Adipocyte (in vitro differentiated cells): ENCODE measurements at places on chromosomes 7 and 10.

GRCh38 chr7:102933763-102934162 lies 21.0 kb downstream of the LRRC17 start:
- DNase-seq: peak; percentile 97

- no peak for DNase-seq
Observed at GRCh38 chr7:94160719-94161435, 156.7 kb upstream of the BET1 start.

DNA sequence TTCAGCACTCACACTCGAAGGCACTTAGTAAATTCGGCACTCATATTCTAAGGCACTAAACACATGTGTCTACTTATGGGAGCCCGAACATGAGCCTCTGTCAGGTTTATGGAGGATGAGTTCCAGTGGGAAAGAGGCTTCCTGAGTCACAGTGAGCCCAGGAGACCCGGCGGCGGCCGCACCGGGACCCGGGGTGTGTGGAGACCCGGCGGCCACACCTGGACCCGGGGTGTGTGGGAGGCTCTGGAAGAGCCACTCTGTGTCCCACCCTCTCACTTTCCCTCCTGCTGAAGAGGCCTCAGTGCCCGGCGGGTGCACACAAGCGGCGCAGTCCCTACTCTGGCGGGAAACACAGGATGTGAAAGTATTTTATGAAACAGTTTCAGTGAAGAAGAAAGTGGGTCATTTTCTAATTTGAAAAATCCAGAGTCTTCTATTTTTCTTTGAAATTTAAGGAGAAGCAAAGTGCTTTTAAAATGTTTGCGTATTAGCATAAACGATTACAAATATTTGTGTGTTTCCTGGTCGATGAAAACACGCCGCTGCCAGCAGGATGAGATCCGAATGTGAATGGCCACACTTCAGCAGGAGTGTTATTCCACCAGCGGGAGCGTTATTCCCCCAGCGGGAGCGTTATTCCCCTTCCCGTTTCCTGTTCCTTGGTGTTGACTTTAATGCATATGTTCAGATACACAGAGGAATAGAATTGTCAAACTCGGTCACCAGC lies 625.1 kb downstream of the DNAJB6 start:
- no peak for DNase-seq

DNA sequence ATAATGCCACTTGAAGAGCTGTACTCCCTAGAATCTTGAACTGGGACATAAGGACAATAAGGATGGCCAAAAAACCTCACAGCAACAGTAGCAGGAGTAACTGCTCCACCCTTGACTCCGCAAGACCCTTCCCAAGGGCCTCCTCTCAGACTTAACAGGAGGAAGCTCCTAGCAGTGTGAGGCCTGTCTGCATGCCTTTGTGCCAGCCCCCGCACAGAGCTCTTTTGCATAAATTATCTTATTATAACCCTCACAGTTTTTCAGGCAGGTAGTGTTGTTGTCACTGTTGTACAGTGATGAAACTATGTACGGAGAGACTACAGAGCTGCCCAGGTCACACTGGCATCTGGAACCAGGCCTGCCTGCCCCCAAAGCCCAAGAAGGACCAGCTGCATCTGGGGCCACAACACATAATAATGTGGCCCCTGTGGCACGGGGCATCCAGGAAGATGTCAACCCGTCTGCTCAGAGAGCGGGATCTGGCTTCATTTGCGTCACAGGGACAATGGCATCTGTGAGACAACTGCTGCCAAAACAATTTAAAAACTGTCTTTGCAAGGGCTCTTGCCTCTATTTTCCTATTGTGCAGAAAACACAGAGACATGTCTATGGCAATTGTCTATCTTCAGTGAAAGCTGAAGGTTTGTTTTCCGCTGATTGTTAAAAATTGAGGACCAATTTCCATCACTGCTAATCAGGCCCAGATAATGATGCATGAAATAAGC lies 249.3 kb upstream of the GRB10 start:
- no peak for DNase-seq

DNA sequence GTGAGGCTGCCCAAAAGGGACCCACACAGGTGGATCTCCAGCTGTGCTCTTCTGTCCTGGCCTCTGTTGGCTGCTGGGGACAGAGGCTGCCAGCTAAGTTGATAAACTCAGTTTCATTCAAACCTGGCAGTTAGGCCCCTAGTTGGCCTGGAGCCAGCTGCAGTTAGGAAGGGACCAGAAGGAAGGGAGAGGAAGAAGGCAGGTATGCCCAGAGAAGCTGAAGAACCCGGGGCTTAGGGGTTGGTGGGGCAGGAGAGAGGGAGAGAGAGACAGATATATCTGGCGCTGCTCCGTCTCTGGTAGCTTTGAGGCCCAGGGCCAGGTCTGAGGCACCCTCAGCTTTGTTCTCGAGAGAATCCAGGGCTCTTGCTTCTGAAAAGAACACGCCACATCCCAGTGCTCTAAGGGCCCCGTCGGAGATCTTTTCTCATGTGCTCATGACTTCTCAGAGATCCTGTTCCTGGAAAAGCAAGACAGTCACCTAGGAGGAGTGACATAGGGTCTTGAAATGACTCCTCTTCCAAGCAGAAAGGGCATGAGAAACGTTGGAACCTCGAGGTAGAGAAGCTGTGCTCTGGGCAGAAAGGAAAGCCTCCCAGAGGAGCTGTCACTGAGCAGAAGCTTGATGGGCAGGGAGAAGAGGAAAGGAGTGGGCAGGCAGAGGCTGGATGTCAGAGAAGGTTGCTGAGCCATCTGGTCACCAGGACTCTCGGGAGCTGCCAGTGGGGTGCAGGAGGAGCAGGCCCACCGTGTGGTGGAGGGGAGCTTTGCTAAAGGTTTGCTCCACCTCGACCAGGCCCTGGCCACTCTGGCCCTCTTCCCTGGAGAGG lies 153.6 kb downstream of the ARHGAP21 start:
- no peak for DNase-seq

DNA sequence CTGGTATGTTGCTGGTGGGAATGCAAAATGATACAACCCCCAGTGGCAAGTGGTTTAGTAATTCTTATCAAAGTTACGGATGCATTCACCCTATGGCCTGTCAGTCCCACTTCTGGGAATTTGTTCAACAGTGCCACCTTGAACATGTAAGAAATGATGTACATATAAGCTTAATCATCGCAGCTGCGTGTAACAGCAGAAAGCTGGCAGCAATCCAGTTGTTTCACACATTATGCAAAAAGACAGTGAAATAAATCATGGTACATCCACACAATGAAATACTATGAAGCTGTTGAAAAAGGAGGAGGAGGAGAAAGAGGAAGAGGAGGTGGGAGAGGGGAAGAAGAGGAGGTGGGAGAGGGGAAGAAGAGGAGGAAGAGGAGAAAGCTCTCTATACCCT lies 76.2 kb upstream of the MYL10 start:
- no peak for DNase-seq

GRCh38 chr10:34474009-34474376 lies 341.1 kb downstream of the PARD3 start:
- DNase-seq: peak; percentile 65

DNA sequence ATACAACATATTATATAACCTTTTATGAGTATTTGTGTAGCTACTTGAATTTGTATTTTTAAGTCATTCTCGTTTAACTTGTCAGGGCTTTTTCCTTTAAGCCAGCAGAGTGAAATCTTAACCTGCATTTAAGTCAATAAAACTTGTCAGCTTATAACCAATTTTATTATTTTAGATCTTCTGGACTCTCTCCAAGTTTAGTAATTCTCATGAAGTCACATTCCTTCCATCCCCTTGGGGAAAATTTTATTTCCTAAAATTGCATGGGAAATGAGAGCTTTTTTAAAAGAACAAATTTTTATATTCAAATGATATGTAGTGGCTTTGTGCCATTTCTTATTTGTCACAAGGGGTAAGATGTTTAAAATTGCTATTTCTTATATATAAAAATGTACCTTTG lies 74.0 kb downstream of the SEPTIN7 start:
- peak; percentile 51 for DNase-seq

DNA sequence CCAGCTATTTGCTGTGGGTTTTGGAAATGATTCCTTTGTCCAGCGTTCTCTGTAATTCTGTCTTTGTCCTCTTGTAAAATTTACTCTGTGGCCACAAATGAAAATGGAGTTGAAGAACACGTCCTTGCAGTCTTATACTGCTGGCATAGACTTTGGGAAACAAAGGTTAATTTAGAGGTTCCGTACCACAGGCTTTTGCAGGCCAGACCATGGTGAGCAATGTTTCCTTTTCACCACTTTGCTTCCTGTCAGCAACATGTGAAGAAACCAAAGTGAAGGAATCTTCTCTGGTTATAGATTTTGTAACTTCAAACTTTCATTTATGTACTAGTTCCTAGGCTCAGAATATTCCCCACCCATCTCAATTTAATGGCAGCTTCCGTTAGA lies 488.5 kb downstream of the MDFIC start:
- no peak for DNase-seq

- no peak for DNase-seq
Observed at GRCh38 chr10:86361156-86362128, 5.2 kb downstream of the GRID1 start.

DNA sequence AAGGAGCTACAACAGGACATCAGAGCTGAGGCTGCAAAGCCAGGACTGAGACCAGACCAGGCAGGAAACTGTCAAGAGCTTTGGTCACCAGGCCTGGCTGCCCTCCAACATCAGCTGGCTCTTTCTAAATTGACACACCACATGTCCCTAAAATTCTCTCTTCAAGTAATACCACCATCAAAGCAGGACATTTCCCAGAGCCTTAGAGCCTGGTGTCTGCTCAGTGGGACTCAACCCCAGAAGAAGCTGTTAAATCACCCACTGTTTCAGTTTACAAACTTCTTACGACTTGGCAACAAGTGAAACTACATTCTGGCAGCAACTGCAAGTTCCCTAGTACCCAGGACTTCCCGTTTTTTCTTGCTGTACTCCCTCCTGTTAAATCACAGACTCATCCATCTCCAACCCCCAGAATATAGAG lies 3.8 kb upstream of the IL6 start:
- DNase-seq: peak; percentile 40

GRCh38 chr7:17057143-17057509 lies 175.3 kb upstream of the AGR3 start:
- DNase-seq: no peak

DNA sequence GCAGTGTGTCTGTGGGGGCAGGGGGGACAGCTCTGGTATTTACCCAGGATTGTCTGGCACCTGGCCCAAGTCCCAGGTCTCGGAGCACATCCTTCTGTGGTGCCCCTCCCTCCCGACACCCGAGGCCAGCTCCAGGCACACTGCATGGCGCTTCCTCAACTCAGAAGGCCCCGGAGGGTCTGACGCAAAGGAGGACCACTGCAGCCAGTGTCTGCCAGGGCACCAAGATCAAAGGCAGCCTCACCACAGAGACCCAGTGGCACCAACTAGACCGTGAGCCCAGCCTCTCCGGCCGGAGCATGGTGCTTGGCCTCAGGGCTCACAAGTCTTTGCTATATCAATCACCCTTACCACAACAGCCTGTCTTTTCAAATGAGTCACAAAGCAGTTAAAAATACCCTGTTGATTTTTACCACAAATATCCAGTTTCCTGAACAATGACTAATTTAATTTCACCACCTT lies 99.3 kb upstream of the DDC start:
- DNase-seq: peak; percentile 47

GRCh38 chr7:52271703-52272102 lies 763.7 kb upstream of the POM121L12 start:
- no peak for DNase-seq

GRCh38 chr7:17722798-17723197 lies 217.5 kb downstream of the SNX13 start:
- no peak for DNase-seq

DNA sequence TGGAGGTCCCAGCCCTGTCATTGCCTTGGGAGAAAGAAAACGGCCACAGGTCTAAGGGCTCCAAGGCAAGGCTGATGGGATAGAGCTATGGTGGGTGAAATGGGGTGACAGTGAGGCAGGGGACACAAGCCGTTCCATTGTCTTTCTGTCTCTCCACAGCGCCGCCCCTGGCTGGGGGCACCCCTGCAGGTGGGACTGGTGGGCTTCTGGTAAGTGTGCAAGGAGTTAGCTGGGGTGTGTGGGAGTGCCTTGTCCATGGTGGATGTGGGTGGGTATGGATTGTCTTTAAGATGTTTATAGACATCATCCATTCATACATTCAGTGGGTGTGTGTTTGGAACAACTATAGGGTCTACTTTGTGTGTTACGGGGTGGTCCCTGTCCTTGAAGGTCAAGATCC lies 7.5 kb downstream of the SFXN3 start:
- no peak for DNase-seq

DNA sequence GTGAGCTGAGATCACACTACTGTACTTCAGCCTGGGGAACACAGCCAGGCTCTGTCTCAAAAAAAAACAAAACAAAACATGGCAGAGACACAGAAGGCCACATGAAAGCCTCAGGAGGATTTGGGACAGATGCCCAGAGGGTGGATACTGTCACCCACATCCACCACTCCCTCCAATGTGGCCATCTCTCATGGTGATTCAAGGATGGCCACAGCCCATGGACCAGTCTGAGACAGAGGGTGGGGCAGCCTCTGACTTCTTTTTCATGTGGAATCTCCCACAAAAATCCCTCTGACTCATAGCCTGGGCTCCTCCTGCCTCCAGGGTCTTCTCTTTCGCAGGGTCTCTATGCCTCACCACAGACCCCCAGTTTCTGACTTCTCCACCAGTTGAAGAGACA lies 59.0 kb upstream of the GTF2I start:
- peak; percentile 35 for DNase-seq

DNA sequence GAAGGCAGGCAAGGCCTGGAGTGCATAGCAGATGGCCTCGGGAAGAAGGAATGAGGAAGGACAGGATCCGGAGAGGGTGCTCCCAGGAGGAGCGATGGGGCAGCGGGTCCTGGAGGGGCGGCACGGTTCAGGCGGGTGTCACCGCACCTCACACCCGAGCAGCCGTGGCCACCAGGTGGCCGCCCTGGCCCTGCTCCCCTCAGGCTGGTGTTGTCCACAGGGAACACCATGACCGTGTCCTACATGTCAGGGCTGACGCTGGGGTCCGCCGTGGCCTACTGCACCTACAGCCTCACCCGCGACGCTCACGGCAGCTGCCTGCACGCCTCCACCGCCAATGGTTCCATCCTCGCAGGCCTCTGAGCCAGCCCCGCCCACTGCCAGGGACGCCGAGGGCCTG lies 19.8 kb downstream of the SLC29A4 start:
- DNase-seq: no peak

DNA sequence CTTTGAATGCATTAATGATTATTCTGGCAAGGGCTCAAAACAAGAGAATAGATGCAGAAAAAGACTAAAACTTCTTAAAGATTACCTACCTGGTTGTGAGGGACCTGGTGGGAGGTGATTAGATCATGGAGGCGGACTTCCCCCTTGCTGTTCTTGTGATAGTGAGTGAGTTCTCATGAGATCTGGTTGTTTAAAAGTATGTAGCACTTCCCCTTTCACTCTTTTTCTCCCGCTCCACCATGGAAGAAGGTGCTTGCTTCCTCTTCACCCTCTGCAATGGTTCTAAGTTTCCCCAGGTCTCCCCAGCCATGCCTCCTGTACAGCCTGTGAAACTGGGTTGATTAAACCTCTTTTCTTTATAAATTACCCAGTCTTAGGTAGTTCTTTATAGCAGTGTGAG lies 226.6 kb downstream of the ARHGAP12 start:
- DNase-seq: no peak

- peak; percentile 82 for DNase-seq
Observed at GRCh38 chr7:128879939-128880746, 17.5 kb downstream of the ATP6V1F start.

- DNase-seq: no peak
Observed at GRCh38 chr10:25083546-25084111, 67.2 kb downstream of the THNSL1 start.

GRCh38 chr7:45267262-45267661 lies 109.7 kb downstream of the RAMP3 start:
- peak; percentile 16 for DNase-seq
